Pericardium fibroblast (primary cell): ENCODE measurements at places on chromosomes 4 and X. TPM values are rescaled to one million over a fixed set of nuclear protein-coding genes. Genes with fewer than 3 reads are reported as not detected.

Gene BRCC3
- 5.5 and 7.0 TPM in 2 replicates for total RNA-seq

Gene CLNK
- total RNA-seq = not detected in 2 replicates

Gene KDR
- total RNA-seq = 19.8 and 21.7 TPM in 2 replicates

Gene PHOX2B
- total RNA-seq = not detected in 2 replicates

Gene GATA1
- not detected in 2 replicates for total RNA-seq

Gene UPF3B
- 1.3 and 4.7 TPM in 2 replicates for total RNA-seq

Gene PCSK1N
- total RNA-seq = 0.70 and 3.7 TPM in 2 replicates

Gene AWAT2
- total RNA-seq = not detected in 2 replicates

Gene TEX11
- not detected in 2 replicates for total RNA-seq

Gene GLUD2
- 0.68 and 1.8 TPM in 2 replicates for total RNA-seq

Gene ADGRA3
- total RNA-seq = 14.1 and 24.2 TPM in 2 replicates

Gene VCX
- total RNA-seq = not detected in 2 replicates

Gene XK
- total RNA-seq = 0.12 TPM in 1 of 2 replicates, not detected in the other

Gene SCRG1
- 1.4 and 7.1 TPM in 2 replicates for total RNA-seq

Gene CLDN22
- not detected in 2 replicates for total RNA-seq

Gene GAB3
- total RNA-seq = 4.6 and 10.5 TPM in 2 replicates

Gene ELOVL6
- total RNA-seq = 12.3 and 17.6 TPM in 2 replicates

Gene GEMIN8
- total RNA-seq = 10.7 and 12.1 TPM in 2 replicates

Gene PCDH11X
- not detected in 2 replicates for total RNA-seq

Gene AFF2
- total RNA-seq = 0.34 and 0.35 TPM in 2 replicates

Gene CXorf65
- not detected in 2 replicates for total RNA-seq

Gene LONRF3
- 0.09 TPM in 1 of 2 replicates, not detected in the other for total RNA-seq

Gene RNF175
- not detected in 2 replicates for total RNA-seq

Gene PAGE5
- not detected in 2 replicates for total RNA-seq

Gene HTR2C
- not detected in 2 replicates for total RNA-seq

Gene PLP1
- total RNA-seq = 2.5 and 5.8 TPM in 2 replicates

Gene GYPB
- total RNA-seq = not detected in 2 replicates

Gene BEX2
- total RNA-seq = 1.5 and 3.2 TPM in 2 replicates
